Hepatocyte (in vitro differentiated cells): ENCODE measurements at places on chromosomes 16 and 17.

- peak; percentile 44 for DNase-seq
Measured at GRCh38 chr17:75086496-75087181, 1.1 kb upstream of the SLC16A5 start.

DNA sequence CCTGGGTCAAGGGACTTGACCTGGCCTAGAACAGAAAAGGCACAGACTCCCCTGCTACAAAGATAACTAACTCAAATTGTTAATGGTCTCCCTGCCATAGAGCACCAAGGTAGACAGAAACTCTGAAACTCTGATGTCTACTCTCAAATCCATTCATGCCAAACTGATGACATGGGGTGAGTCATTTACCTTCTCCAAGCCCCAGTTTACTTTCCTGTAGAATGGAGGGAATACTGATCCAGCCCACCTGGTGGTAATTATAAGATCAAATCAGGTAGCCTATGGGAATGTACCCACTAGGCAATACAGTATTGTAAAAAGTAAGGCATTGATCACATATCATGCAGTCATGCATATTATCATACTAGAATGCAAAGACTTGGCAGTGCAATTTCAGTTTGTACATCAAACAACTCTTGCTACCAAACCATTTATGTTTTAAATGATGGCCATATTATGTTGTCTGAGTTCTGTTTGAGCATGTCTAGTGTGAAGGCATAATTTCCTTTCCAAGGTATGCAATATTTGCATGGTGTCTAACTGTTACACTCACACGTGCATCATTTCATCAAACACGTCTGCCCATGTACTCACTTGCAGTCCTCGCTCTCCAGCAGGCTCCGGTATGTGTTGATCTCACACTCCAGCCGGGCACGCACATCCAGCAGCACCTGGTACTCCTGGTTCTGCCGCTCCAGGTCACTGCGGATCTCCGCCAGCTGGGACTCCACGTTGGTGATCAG lies 3.0 kb downstream of the KRT31 start:
- DNase-seq: no peak

DNA sequence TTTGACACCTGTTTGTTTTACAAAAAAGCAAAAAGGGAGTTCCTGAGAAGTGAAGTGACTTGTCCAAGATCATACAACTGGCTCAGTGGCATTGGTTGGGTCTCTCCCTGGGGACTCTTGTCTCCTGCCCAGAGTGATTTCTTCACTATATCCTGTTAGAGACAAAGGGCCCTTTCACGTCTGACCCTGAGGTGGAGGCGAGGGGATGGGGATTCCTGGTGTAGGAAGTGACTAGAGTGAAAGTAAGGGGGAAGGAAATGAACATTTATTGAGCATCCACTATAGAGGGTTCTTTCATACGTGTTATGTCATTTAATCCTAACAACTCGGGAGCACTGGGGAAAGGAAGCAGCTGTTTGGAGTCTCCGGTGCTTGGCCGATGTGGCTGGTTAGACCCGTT lies 9.0 kb downstream of the ITGB3 start:
- DNase-seq: no peak

DNA sequence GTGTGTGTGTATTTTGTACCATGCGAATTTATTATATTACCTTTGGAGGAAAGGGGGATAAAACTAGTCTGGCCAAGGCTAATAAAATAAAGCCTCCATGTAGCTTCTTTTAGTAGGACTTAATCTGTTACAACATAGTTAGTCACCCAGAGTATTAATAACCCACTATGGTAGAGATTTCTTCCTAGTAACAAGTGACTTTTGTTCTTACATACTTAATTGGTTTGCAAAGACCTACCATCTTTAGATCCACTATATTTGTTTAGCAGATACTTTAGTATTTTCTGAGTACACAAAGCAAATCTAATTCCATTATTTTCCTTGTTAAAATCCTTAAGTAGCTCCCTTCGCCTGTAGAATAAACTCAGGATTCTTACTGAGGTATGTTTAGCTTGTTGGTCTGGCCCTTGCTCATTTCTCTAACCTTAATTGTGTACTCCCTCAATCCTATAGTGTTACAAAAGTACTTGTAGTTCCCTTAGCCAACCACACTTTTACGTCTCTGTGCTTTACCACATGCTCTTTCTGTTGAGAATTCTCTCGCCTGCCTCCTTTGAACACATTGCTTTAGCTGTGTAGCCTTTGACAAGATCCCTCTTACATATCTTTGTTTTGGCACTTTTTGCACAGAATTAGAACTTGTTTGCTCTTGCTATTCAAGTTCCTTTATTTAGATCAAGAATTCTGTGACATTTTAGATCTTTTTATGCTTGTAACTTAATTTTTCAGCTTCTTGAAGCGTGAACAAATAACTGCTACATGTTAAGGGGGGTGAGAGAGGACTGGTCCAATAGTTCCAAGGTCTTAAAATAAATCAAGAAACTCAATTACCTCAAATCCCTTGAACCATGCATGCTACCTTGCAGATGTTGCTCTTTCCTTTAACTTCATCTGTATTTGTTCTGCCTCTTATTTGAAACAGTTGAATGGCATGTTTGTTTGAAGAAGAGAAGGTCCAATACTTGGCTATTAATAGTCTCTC lies 23.8 kb downstream of the CLTC start:
- DNase-seq: no peak

DNA sequence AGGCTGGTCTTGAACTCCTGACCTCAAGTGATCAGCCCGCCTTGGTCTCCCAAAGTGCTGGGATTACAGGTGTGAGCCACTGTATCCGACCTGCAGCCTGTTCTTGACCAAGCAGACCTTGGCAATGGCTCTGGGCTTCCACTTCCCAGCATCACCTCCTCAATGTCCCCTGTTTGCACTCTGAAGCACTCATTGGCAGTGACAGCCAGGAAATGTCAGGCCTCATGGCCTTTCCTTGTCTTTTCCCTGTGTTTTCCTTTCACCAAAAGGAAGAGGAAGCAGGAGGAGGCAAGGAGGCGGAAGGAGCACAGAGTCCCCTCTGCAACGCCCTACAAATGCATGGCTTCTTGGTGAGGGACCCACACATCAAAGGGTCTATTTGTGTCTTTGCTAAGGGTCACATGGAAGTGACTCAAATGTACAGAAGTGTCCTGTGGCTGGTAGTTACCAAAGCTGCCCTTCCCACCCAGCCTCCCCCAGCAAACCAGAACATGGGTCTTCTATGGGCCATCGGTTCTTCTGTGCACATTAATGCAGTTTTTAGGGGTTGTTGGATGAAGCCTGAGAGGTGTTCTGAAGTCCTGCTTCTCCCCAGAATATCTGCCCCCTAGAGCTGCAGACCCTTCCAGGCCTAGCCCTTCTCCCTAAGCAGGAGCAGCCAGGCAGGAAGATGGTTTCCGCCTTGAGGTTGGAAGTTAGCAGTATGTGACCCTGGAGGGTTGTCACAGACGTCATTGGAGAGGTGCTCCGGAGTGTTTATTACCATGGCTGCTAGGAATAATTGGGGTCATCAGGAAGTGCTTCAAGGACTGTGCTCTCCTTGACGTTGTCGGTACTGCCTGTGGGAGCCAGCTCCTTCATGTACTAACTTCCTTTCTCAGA lies 60.8 kb downstream of the WIPI1 start:
- no peak for DNase-seq
